HepG2 (cell line): ENCODE measurements at places on chromosomes 6 and 20. TPM values are rescaled to one million over a fixed set of nuclear protein-coding genes. Genes with fewer than 3 reads are reported as not detected.

The PLG gene
- total RNA-seq = 3.9 and 10.7 TPM in 2 replicates

The CD2AP gene
- total RNA-seq = 31.9 and 40.1 TPM in 2 replicates

The LTV1 gene
- total RNA-seq = 85.8 and 122 TPM in 2 replicates

The PKHD1 gene
- total RNA-seq = 0.10 and 0.13 TPM in 2 replicates

The EBF4 gene
- total RNA-seq = 0.84 TPM in 1 of 2 replicates, not detected in the other

The OR2B2 gene
- total RNA-seq = not detected in 2 replicates

The AVP gene
- total RNA-seq = not detected in 2 replicates

The MYBL2 gene
- 66.2 and 76.9 TPM in 2 replicates for total RNA-seq

The LY86 gene
- total RNA-seq = not detected in 2 replicates

DNA sequence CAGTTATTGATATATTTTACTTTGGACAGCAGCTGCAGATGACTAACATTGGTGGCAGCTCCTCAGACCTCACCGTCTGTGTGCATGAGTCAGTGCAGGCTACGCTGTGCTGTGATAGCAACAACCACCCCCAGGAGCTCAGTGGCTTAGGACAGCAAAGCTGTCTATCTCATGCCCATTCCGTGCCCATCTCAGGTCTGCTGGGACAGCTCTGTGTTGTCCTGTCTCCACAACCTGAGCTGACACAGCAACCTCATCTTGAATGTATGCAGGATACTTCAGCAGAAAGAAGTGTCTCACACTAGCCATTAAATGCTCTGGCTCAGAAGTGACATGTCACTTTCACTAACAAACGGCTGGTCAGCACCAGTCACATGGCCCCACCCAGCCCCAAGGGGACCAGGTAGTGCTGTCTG is 47.7 kb downstream of the BANF2 start:
- peak; percentile 34 for DNase-seq
- H3K4me1 ChIP-seq = peaks cover 54% of the 10 kb centered on the region
- H3K36me3 ChIP-seq = no peaks in the 10 kb centered on the region
- no peak overlapping the region for H3K27ac ChIP-seq
- no peak overlapping the region for H3K4me3 ChIP-seq

DNA sequence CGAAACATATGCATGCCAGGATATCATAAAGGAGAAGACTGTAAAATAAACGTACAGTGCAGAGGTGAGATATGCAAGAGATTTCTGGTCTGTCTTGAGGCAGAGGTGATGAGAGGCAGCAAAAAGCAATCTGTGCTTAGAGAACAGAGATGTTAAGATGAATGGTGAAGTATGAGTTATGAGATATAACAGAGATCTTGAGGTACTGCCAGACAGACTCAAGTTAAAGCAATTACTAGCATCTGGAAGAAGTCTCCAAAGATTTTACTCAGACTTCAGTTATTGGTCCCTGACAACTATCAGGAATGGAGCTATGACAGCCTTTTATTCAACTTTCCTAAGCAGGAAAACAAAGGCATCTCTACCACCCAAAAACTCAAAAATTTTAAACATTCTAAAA is 122.8 kb upstream of the DST start:
- no peaks in the 10 kb centered on the region for H3K36me3 ChIP-seq
- no peak overlapping the region for H3K27ac ChIP-seq
- no peaks in the 10 kb centered on the region for H3K27me3 ChIP-seq
- DNase-seq = no peak

DNA sequence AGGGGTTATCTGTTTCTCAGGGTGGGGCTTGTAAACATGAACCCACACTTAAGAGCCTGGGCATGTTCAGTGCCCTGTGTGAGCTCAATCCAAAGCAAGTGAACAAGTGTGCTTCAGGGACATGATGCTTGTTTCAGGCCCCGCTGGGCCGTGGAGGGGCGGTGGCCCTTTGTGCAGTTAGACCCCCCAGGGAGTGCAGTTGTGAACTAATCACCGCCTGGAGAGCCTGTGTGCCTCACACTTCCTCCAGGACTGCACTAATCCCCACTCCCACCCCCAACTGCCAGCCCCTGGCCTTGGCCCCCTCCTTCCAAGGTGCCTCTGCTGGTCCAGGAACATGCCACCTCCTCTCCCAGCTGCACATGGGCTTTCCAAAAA is 58.1 kb downstream of the RREB1 start:
- peak overlapping the region; percentile 23; the same call in 1 of the 2 replicates for H3K4me3 ChIP-seq
- H3K27ac ChIP-seq = peak overlapping the region; percentile 88
- no peaks in the 10 kb centered on the region for H3K27me3 ChIP-seq
- no peak for DNase-seq
- H3K36me3 ChIP-seq = 0 out of 2 replicates have a peak, but pooled peaks cover 1% of the 10 kb centered on the region

DNA sequence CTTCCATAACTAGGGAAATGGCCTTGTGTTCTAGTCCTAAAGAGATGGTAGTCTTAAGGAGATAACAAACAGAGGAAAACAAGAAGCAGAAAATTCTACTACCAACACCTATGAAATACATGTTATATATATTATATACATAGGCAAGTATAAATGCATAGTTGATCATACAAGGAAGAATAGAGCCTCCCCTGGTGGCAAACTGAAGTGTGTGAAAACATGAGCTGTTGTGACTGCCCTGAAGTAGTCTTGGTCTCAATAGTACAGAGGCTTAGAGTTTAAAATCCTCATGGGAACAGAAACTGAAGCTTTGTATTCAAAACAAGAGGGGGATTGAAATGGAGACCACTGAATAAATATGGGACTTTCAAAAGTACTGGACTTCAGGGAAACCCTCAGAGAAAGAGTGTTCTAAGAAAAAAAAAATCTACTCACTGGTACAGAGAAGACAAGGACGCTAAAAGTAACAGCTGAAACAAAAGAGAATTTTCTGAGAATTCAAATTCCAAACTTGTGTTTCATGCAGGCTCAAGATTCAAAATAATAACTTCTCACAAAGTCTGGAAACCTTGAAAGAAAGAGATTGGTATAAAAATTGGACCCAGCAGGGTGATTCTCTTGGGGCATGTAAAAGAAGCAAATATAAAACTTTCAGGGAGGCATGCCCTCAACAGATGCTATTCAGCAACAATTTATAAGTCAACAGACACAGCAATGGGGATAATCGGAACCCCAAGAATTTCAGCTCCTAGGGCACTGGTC is 59.7 kb upstream of the SAMD3 start:
- DNase-seq = peak; percentile 9
- no peaks in the 10 kb centered on the region for H3K36me3 ChIP-seq
- no peak overlapping the region for H3K27ac ChIP-seq

DNA sequence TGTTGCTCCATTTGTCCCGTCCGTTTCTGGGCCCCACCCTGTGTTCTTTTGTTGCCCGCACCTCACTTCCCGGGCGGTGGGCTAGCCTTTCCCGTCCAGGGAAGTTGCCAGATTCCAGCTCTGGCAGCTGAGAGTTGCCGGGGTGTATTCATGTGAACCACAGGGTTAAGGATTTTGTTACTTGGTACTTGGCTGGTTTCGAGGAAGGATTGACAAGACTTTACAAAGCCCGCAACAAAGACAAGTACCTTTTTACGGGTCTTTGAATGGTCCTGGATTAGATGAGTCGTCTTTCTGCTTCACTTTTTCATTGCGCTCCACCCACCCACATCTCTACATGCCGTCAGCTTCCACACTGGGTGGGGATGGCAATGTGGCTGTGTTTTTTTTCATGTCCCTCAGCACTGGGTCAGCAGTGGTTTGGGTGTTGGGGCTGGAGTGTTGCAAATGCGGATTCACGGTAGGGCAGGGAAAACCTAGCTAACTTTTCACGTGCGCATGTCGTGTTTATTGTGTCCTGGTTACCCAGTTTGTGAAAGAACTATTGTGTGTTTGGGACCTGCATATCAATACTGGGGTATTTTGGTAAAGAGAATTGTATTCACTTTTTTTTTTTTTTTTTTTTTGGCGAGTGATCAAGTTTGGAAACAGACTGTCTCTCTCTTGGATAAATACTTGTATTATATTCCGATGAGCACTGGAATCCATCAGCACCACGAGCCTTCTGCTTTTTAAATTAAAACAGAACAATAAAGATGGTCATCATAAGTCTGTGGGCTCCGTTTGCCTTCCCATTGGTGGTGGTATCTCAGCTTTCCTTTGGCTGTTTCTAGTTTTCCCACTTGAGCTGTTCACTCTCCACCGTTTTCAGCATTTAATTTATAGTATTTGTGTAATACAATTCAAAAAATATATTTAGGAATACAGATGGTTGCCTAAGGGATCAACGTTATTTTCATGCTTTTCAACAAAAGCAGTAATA is 1.2 kb downstream of the DUSP22 start:
- no peak for DNase-seq
- H3K36me3 ChIP-seq = no peaks in the 10 kb centered on the region
- H3K4me1 ChIP-seq = peaks cover 29% of the 10 kb centered on the region
- peak overlapping the region; percentile 85 for H3K4me3 ChIP-seq

GRCh38 chr20:2172305-2173175 is 70.9 kb downstream of the STK35 start:
- no peak overlapping the region for H3K27ac ChIP-seq
- H3K4me1 ChIP-seq = no peaks in the 10 kb centered on the region
- peaks cover 2% of the 10 kb centered on the region for H3K27me3 ChIP-seq
- no peaks in the 10 kb centered on the region for H3K36me3 ChIP-seq
- peak; percentile 55 for DNase-seq
- H3K4me3 ChIP-seq = no peak overlapping the region

GRCh38 chr6:35948725-35949124 is 27.8 kb upstream of the SRPK1 start:
- H3K36me3 ChIP-seq = no peaks in the 10 kb centered on the region
- H3K27me3 ChIP-seq = no peaks in the 10 kb centered on the region
- no peak overlapping the region for H3K27ac ChIP-seq
- DNase-seq = peak; percentile 38

DNA sequence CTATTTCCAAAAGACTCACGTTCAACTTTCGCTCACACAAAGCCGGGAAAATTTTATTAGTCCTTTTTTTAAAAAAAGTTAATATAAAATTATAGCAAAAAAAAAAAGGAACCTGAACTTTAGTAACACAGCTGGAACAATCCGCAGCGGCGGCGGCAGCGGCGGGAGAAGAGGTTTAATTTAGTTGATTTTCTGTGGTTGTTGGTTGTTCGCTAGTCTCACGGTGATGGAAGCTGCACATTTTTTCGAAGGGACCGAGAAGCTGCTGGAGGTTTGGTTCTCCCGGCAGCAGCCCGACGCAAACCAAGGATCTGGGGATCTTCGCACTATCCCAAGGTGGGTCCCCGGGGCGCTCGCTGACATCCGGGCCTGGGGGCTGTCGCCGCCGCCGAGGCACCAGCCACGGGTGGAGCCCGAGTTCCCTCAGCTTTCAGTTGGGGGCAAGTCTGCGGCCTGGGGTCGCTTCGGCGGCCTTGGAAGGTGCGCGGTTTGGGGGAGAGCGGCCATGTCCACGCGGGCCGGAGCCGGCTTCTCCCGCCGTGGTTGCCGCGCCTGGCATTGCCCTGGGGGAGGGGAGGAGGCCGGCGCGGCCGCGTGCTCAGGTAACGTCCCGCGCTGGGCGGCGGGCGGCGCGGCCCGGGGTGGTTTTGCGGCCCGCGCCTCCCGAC is 429 bp downstream of the AMD1 start:
- H3K27ac ChIP-seq = peak overlapping the region; percentile 93
- H3K4me1 ChIP-seq = peaks cover 46% of the 10 kb centered on the region
- DNase-seq = no peak
- no peaks in the 10 kb centered on the region; the same call in 2 of the 3 replicates for H3K27me3 ChIP-seq
